Body of pancreas (tissue), 4 donors: ENCODE measurements at places on chromosomes 4 and X. TPM values are rescaled to one million over a fixed set of nuclear protein-coding genes. Genes with fewer than 3 reads are reported as not detected.
A peak's percentile ranks its signal among the peaks of the same experiment; 100 is the strongest.

The JADE3 gene
- 9.3 TPM for total RNA-seq

- no peak overlapping the region for H3K27ac ChIP-seq
- no peak overlapping the region for H3K4me3 ChIP-seq
- H3K27me3 ChIP-seq, result no peaks in the 10 kb centered on the region
- no peak for DNase-seq
Observed at GRCh38 chr4:72564184-72564583, 4.8 kb downstream of the ADAMTS3 start.

The SH3RF1 gene
- total RNA-seq, result 17.1 TPM

GRCh38 chrX:72366701-72367454 lies 61.2 kb upstream of the CITED1 start:
- H3K4me1 ChIP-seq, result no peaks in the 10 kb centered on the region
- H3K36me3 ChIP-seq, result no peaks in the 10 kb centered on the region
- no peak overlapping the region for H3K4me3 ChIP-seq
- H3K27ac ChIP-seq, result no peak overlapping the region
- H3K27me3 ChIP-seq, result no peaks in the 10 kb centered on the region
- DNase-seq, result no peak

The RBM41 gene
- 10.1 TPM for total RNA-seq

DNA sequence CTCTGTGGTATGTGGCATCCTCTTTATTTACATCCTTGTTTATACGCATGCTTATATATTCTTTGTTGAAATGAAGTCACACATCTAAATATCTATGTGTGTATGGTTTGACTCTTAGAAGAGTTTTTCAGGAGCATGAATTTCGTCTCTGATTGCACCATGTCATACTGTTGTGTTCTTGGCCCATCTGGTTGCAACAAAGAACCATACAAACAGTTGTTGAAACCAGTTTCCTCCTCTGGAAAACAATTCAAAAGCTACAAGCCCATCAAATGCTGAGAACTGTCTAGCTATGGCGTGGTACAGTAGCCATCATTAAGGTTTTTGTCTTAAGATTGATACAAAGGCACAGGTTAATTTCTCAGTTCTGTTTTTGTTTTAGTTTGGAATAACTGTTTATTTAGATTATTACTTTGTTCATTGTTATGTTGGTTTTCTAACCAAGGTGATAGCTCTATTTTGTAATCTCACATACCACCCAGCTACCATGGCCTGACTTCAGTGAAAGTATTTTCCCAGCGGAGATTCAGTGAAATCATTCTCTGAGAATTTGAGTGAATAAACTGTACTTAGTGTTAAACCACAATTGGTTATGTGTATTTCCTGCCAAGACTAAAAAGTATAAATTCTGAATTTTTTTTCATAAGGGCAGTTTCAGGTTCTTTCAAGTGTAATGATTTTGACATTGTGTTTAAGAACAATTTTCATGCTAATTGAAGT lies 91.0 kb downstream of the ARHGAP24 start:
- DNase-seq, result no peak
- H3K4me1 ChIP-seq, result peaks cover 3% of the 10 kb centered on the region
- H3K4me3 ChIP-seq, result no peak overlapping the region
- H3K27me3 ChIP-seq, result no peaks in the 10 kb centered on the region
- no peaks in the 10 kb centered on the region for H3K36me3 ChIP-seq

The AFAP1 gene
- 35.3 TPM for total RNA-seq

DNA sequence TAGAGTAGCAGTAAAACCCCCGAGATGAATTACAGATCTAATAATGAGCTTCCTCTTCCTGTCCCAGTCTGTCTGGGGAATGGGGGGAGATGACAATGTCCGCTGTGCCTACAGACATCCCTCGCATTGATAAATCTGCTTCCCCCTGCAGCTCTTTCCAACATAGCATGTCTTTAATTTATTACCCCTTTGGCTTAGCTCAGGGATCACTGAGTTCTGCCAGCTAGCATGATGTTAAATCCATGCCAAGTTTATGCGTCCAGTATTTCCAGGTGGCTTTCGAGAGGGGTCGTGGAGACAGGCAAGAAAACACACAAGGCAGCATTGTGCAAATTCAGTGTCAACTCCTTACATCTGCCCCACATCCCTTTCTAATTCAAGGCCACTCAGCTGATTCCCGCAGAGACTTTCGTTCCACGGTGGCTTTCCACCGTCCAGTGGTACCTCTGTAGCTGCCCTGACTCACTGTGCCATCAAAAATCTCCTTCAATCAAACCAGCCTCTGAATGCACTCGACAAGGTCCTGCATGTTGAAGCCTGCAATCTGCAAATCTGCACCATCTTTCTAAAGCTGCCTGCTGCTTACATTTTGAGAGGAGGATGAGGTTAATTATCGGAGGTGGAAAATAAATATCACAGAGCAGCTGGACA lies 75.1 kb downstream of the MXRA5 start:
- H3K27me3 ChIP-seq, result no peaks in the 10 kb centered on the region
- no peaks in the 10 kb centered on the region for H3K36me3 ChIP-seq
- no peak overlapping the region for H3K4me3 ChIP-seq
- H3K27ac ChIP-seq, result no peak overlapping the region
- H3K4me1 ChIP-seq, result no peaks in the 10 kb centered on the region
- DNase-seq, result no peak

The PFKFB1 gene
- total RNA-seq, result 1.0 TPM

DNA sequence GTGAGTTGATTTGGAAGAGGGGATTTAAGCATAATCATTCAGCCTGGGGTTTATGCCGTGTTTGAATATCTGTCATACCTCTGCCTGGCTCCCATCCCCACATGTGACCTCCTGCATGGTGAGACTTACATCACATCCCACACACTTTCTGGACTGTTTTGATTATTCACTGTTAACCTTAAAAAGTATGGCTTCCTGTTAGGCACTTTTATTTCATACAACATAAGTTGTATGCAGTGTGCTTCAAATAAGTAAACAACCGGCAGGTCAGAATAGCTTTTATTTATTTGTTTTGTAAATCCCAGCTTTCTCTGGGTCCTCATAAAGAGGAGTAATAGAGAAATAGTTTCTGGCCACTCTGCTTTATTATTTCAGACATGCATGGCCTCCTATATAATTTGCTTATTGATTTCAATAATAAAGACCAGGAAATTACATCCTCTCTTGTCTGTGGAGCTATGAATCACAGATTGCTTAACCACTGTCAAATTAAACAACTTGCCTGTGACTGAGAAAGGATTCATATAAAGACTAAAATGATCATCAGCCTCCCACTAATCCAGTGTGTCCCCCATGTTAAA lies 376.8 kb upstream of the ZFP42 start:
- H3K4me1 ChIP-seq, result no peaks in the 10 kb centered on the region
- no peaks in the 10 kb centered on the region for H3K27me3 ChIP-seq
- no peak overlapping the region for H3K27ac ChIP-seq
- H3K4me3 ChIP-seq, result no peak overlapping the region

GRCh38 chrX:34879886-34880285 lies 62.7 kb upstream of the FAM47B start:
- H3K36me3 ChIP-seq, result no peaks in the 10 kb centered on the region
- H3K27ac ChIP-seq, result no peak overlapping the region
- H3K4me1 ChIP-seq, result no peaks in the 10 kb centered on the region
- DNase-seq, result no peak
- H3K27me3 ChIP-seq, result no peaks in the 10 kb centered on the region
- H3K4me3 ChIP-seq, result no peak overlapping the region

- H3K27me3 ChIP-seq, result no peaks in the 10 kb centered on the region
- no peak overlapping the region for H3K4me3 ChIP-seq
- H3K27ac ChIP-seq, result no peak overlapping the region
Observed at GRCh38 chrX:82648062-82648461, 860.0 kb upstream of the POU3F4 start.

The SHROOM3 gene
- 96.0 TPM for total RNA-seq

The EPGN gene
- total RNA-seq, result not detected

The NHS gene
- 1.3 TPM for total RNA-seq

- no peaks in the 10 kb centered on the region for H3K27me3 ChIP-seq
- no peak overlapping the region for H3K4me3 ChIP-seq
- H3K36me3 ChIP-seq, result no peaks in the 10 kb centered on the region
- DNase-seq, result no peak
- no peak overlapping the region for H3K27ac ChIP-seq
- no peaks in the 10 kb centered on the region for H3K4me1 ChIP-seq
Observed at GRCh38 chr4:94926936-94927335, 169.2 kb downstream of the BMPR1B start.

DNA sequence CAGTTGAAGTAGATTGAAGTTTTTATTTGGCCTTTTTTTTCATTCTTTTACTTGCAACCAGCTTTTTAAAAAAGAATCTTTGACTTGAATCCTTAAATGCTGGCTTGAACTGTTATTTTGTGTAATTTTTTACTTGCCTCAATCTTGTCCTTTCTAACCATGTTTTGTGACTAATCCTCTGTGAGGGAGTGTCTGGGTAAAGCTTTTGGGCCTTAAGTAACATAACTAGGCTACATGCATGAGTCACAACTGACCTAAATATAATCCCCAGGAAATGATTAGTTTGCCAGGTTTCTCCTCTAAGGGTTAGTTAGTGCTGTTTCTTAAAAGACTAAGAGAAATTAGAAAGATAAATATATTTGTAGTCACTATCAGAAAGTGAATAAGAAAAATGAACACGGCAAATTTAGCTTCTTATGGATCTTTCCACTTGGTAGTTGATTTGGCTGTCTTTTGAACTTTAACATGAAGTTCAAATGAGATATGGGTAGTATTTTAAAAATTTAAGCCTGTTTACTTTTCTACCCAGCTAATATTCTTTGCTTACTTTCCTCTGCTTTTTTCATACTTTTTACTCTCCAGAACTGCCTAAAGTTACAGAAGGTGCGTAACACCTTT lies 13.0 kb downstream of the EXOC1 start:
- H3K27me3 ChIP-seq, result no peaks in the 10 kb centered on the region
- no peak overlapping the region for H3K4me3 ChIP-seq
- H3K27ac ChIP-seq, result peak overlapping the region; percentile 15
- DNase-seq, result no peak

GRCh38 chr4:40471923-40472322 lies 136.8 kb downstream of the CHRNA9 start:
- peaks cover 43% of the 10 kb centered on the region for H3K4me1 ChIP-seq
- no peak for DNase-seq
- H3K36me3 ChIP-seq, result no peaks in the 10 kb centered on the region

DNA sequence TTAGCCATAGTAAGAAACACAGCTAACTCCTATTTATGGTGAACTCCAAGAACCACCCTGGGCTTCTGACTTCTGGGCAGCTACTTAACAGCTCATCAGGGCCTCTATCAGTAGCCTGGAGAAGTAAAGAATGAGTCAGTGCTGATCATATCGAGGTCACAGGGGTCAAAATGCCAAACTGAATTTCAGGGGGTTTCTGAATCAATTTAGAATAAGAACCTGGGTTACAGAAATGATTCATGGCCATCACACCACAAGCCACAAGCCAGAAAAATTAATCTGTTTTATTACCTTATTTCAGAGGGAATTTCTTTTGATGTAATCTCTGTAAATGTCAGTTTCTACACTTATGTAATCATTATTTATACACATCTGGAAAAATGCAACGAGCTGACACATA lies 64.4 kb downstream of the CHST7 start:
- H3K4me3 ChIP-seq, result no peak overlapping the region
- no peak for DNase-seq
- no peak overlapping the region for H3K27ac ChIP-seq
- H3K27me3 ChIP-seq, result no peaks in the 10 kb centered on the region
- H3K36me3 ChIP-seq, result no peaks in the 10 kb centered on the region
- H3K4me1 ChIP-seq, result no peaks in the 10 kb centered on the region

DNA sequence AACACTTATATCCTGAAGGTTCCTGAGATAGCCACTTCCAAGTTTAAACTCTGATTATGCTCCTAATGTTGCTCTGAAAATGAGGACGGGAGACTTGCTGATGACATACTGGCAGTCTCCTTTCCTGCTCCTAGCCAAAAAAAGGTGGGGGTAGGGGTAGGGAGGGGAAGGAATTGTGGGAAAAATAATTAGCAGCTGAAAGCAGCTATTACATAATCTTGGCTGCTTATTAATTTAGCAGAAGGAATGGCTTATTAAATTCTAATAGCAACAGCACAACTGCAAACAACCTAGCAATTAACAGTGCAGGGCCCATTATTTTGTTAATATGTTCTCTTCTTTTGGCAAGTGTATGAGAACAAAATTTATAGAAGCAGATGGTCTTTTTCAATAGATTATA lies 2.0 kb upstream of the AP1S2 start:
- no peak overlapping the region for H3K4me3 ChIP-seq
- no peaks in the 10 kb centered on the region for H3K27me3 ChIP-seq
- no peaks in the 10 kb centered on the region for H3K36me3 ChIP-seq

The KLHL34 gene
- not detected for total RNA-seq

- no peaks in the 10 kb centered on the region for H3K27me3 ChIP-seq
- no peak overlapping the region for H3K27ac ChIP-seq
- H3K36me3 ChIP-seq, result no peaks in the 10 kb centered on the region
- no peak overlapping the region for H3K4me3 ChIP-seq
Observed at GRCh38 chrX:19646282-19646681, 131.0 kb upstream of the MAP3K15 start.

The FREM3 gene
- not detected for total RNA-seq

DNA sequence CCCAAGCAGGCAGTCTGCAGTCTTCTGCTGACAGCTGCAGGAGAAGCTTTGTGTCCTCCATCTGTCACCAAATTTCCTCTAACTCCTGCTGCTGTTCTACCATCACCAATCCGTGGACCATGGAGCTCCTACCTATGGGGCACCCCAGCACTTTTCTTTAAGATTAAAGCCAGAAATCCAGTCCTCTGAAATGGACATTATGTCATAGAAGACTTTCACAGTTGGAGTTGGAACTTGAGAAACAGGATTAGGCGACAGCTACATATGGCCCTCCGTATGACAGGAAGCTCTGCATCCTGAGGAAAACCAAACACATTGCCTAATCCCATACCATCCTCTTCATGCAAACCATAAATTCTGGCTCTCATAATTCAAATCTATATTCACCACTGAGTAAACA lies 470.6 kb upstream of the GALNTL6 start:
- no peaks in the 10 kb centered on the region for H3K36me3 ChIP-seq
- no peak for DNase-seq
- no peaks in the 10 kb centered on the region for H3K4me1 ChIP-seq
- no peak overlapping the region for H3K27ac ChIP-seq

DNA sequence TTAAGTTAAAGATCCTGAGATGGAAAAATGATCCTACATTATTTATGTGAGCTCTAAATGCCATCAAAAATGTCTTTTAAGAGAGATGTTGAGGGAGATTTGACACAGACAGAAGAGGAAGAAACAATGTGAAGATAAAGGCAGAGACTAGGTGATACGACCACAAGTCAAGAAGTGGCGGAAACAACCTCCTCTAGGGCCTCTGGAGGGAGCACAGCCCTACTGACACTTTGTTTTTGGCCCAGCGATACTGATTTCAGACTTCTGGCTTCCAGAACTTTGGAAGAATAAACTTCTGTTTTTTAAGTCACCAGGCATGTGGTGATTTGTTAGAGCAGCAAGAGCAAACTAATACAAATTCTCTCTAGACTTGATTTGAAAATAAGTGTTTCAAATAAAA lies 1216.1 kb downstream of the FSTL5 start:
- H3K27me3 ChIP-seq, result no peaks in the 10 kb centered on the region
- no peaks in the 10 kb centered on the region for H3K4me1 ChIP-seq
- no peak for DNase-seq
- no peak overlapping the region for H3K27ac ChIP-seq

DNA sequence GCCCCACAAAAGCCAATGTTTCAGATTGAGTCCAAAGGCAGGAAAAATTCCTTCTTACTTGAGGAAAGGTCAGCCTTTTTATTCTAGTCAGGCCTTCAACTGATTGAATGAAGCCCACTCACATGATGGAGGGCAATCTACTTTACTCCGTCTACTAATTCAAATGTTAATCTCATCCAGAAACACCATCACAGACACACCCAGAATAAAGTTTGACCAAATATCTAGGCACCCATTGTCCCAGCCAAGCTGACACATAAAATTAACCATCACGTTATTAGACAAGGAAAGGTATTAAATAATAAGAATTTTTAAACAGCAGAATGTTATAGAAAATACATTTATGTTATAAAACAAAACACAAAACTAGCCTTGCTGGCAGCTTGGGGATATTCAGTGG lies 32.9 kb upstream of the SMIM10L2A start:
- H3K27ac ChIP-seq, result no peak overlapping the region
- H3K4me1 ChIP-seq, result no peaks in the 10 kb centered on the region

The ODAPH gene
- not detected for total RNA-seq
